ENCODE measurements at places on chromosomes 11 and 22.

DNA sequence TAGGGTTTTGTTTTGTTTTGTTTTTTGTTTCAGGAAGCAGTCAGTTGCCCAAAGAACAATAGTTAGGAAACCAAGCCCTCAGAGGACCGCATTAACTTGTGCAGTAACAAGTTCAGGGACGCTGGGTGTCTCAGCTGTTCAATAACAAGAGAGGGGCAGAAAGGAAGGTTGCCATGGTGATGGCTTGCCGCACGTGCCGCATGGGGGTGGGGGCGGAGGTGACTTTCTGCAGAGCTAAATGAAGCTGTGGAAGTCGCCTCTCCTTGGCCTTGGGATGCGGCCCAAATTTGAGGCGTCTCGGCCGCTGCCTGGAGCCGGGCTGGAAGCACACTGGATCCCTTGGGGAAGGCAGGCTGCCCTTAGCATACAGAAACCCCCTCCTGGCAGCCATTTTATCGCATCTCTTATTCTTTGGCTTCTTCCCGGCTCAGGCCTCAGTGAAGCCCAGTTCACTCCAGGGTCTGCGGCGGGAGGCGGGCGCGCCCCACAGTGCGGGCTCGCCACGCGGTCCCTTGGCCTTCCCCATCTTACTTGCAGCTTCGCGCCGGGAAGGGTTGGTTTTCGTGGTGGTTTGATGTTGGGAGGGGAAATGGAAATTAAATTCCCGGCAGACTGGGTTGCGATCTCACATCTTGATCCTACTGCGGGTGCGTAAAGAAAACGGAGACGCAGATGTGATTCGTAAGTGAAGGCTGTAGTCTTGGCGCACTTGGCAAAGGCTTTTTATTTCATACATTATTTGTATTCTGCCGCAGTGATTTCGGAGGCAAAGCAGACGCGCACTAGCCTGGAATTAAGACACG is 94.3 kb downstream of the SLC17A6 start:
- DNase-seq = no peak

DNA sequence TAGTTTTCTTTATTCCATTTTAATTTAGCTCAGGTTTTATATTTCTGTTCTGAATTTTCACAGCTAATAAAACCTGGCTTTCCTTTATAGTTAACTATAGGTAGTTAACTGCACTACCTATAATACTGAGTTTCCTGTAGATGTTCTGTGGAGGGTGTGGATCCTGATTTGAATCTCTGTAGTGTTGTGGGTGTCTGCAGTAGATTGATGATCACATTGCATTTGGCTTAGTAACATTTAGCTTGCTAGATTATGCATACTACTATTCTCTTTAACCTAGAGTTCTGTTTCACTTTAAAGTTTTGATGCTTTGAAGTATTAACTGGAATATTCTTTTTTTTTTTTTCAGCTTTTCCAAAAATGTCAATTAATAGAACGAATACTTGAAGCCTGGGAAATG is 110.1 kb downstream of the PPP6R3 start:
- DNase-seq = no peak

GRCh38 chr22:29555065-29555644 is 1.6 kb upstream of the THOC5 start:
- no peak for DNase-seq

- no peak for DNase-seq
Observed at GRCh38 chr22:48714231-48714630, 1113.4 kb downstream of the BRD1 start.

DNA sequence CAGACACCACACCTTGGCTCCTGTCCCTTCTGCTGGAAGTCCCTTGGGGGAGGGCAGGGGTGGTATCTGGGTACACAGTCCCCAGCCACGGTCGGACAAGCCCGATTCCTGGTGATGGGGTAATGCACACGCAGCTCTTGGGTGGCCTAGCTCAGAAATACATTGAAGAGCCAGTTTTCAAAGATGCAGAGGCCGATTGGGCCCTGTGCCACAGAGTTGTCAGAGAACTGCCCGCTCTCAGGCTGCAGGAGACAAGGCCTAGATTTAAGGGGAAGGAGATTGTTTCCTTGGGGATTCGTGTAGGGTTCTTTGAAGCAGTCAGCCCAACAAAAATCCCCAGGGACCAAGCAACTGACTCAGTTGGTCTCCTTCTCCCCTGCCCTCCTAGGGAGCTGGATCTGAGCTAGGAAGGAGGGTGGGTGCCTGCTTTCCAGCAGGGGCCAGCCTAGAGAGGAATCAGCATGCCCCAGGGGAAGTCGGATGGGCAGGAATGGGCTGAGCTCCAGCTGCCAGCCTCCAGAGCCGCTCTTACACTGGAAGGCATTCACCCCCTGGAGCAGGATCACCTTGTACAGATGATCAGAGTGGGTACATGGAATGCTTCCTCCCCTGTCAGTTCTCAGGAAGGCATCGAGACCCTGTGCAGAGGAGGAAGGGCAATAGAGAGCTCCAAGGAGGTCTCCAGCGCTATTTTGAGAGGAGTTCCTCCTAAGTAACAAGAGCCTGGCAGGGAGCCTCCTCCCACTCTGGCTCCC is 3.3 kb upstream of the SCN4B start:
- DNase-seq = no peak

- DNase-seq = no peak
Observed at GRCh38 chr11:1987024-1987423, 10.6 kb downstream of the H19 start.

- DNase-seq = no peak
Observed at GRCh38 chr11:8060801-8061554, 20.0 kb upstream of the TUB start.

DNA sequence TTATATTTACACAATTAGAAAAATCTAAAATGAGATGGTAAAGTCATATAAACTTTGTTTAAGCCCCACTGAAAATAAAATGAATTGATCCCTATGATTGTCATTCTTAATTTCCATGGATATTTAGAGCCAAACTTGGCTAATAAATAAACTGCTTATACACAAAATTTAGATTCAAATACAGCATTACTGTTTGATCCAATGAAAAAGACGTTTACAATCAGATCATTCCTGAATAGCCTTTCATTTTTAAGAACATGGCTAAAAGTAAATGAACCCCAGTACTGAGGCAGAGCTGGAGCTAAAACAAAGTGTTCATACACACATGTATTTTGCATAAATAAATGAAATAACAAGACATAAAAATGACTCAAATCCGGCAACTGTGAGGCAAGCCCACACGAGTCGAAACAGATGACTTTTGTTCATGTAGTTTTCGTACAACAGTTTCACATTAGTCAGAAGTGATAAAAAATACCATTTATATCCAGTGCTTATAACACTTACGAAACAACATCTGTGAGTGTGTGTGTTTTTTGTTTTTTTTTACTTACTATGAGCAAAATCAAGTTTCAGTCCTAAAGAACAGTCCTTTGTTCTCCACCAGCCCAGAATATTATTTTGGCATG is 386.5 kb downstream of the SOX6 start:
- DNase-seq = no peak

DNA sequence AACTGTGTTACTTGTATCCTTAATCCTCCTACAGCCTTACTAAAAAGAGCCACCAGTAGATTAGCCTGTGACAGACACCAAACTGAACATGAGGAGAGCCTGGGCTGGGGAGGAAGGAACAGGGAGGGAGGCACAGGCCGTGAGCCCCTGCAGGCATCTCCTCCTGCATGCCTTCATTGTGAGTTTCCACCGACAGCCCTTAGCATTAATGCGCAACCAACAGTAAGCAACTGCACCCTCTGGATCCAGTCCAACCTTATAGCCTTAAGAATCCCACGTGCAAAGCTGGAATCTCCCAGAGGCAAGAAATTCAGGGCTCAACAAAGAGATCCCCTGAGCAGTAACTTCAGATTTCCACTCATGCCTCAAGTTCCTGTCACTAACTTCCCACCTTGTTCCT is 84.6 kb downstream of the ETS1 start:
- no peak for DNase-seq

DNA sequence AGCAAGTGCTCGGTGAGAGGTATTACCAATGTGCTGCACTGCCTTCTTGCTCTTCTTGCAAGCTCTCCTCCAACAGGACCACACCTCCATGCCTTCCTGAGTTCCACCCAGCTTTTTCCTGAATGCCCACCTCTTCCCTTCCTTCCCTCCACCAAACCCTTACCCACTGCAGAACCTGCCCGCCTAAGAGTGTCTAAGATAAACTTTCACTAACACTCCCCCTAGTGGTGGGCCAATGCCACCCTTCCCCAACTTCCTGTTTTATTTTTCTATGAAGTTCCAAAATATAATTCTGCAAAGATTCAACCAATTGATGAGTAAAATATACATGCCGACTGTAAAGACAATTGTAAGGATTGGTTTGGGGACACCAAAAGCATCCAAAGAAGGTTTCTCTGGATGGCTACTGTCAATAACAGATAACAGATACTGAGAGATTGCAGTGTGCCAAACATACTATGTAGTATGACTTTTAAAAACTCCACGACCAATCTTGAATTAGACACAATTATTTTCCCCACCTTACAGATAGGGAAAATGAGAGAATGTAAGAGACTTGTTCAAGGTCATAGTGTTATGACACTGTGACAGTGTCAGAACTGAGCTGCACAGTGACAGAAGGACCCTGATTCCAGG is 38.6 kb upstream of the BMAL1 start:
- DNase-seq = peak; percentile 38

DNA sequence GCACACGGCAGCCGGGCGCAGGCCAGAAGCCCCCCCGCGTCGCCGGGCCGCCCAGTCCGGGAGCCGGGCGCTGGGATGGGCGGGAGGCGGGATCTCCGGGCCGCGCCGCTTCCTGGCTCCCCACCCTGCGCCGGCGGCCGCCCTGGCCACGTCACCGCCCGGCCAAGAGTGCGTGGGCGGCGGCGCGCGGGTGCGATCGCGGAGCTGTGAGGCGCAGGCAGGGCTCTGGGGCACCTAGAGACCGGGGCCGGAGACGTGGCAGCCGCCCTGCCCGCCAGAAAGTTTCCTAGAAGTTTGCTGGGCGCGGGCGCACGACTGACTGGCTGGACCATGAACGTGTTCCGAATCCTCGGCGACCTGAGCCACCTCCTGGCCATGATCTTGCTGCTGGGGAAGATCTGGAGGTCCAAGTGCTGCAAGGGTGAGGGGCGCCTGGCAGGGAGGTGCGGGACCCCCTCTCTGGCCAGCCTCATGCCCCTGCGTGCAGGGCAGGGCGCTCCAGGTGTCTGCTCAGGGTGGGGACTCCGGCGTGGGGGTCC is at the start of gene KDELR3:
Gene KDELR3, plus strand, starts transcription at position 193 of the 539 bp plus-strand sequence. Its CDS starts 138 bp downstream, at position 331.
- DNase-seq = peak; percentile 55

- DNase-seq = no peak
Observed at GRCh38 chr22:40443732-40444131, 73.3 kb downstream of the SGSM3 start.

DNA sequence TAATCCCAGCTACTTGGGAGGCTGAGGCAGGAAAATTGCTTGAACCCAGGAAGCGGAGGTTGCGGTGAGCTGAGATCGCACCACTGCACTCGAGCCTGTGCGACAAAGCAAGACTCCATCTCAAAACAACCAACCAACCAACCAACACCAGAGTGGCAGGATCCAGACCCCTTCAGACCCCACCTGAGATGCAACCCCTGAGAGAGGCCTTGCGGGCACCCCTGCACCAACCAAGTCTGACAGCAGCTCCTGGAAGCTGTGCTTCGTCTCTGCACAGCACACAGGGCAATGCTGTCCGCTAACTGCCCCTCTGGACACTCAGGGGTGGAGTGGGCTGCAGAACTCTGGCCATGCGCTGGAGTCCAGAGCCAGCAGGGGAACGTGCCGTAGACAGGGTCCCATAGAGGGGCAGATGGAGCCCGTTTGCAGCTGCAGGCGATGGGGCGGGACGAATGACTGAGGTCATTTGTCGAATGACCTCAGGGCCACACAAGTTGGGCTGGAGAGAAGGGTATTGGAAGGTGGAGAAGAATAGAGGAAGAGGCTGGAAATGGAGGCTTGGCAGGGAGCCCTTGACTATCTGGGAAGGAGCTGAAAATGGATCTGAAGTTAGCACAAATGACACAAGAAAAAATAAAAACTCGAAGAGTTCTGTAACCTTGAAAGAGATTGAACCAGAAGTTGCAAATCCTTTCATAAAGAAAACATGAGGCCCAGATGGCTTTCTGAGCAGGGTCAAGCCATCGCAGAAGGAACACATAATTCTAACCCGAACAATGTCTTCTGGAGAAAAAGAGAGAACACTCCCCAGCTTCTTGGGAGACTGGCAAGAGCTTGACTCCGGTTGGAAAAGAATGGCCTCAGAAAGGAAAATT is 199.7 kb downstream of the CTTN start:
- DNase-seq = no peak

- DNase-seq = no peak
Observed at GRCh38 chr11:130159657-130160497, at the start of gene ST14. ST14 (plus strand) TSS chr11:130159782; CDS start chr11:130159980, 198 bp downstream.

DNA sequence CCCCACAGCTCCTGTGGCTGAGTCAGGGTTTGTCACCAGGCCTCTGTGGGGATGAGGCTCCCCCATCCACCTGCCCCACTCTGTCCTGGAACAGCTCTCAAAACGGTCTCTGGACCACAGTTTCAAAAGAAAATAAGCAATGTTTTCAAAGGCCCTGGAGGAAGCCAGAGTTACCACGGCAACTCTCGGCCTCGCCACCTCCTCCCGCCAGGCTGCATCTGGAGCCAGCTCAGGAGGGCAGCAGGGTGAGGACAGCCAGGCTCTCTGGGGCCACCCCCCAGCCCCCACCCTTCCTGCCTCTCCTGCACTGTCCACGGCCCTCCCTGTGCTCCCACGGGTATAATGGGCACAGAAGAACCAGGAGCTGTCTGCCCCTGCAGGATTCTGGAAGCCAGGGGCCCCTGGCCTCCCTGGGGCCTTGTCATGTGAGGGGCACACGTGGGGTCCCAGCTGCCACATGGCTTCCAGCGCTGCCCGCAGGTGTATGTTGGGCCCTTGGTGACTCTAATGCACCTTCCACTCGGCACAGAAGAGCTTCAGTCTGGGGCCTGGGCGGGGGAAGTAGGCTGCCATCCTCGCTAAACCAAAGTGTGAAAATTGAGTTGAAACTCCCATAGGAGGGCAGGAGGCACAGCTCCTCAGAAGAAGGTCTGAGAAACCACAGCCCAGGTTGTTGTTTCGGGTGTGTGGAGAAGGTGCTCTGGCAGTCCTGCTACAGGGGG is 10.3 kb downstream of the CD81 start:
- DNase-seq = no peak

GRCh38 chr11:66958956-66959274 is 732 bp upstream of the PC start:
- DNase-seq = no peak

DNA sequence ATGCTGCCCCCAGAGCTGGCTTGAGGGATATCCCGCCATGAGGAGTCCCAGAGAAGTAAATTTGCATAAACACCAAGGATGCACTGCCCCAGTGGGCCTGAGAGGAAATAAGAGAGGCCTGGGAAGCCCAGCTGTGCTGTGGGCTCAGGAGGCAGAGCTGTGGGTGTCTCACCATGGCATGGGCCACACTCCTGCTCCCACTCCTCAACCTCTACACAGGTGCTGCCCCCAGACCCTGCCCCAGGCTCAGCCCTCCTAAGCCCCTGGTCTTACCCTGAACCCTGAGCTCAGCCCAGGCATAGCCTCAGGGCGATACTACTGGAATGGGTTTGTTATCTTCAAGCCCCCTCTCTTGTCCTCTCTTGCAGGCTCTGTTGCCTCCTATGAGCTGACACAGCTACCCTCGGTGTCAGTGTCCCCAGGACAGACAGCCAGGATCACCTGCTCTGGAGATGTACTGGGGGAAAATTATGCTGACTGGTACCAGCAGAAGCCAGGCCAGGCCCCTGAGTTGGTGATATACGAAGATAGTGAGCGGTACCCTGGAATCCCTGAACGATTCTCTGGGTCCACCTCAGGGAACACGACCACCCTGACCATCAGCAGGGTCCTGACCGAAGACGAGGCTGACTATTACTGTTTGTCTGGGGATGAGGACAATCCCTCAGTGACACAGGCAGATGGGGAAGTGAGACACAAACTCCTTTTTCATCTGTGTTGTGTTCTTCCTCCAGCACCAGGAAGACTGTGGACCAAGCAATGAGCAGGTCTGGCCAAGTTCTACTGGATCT is 59.9 kb downstream of the GGTLC2 start:
- no peak for DNase-seq

- DNase-seq = no peak
Observed at GRCh38 chr22:33565580-33565995, 354.7 kb downstream of the LARGE1 start.

All from omental fat pad (tissue), 4 donors.